Activated naive CD4-positive, alpha-beta T cell treated with anti-CD3 and anti-CD28 coated beads for 36 hours (primary cell): ENCODE measurements at places on chromosomes 5 and 9. TPM values are rescaled to one million over a fixed set of nuclear protein-coding genes. Genes with fewer than 3 reads are reported as not detected.

DNA sequence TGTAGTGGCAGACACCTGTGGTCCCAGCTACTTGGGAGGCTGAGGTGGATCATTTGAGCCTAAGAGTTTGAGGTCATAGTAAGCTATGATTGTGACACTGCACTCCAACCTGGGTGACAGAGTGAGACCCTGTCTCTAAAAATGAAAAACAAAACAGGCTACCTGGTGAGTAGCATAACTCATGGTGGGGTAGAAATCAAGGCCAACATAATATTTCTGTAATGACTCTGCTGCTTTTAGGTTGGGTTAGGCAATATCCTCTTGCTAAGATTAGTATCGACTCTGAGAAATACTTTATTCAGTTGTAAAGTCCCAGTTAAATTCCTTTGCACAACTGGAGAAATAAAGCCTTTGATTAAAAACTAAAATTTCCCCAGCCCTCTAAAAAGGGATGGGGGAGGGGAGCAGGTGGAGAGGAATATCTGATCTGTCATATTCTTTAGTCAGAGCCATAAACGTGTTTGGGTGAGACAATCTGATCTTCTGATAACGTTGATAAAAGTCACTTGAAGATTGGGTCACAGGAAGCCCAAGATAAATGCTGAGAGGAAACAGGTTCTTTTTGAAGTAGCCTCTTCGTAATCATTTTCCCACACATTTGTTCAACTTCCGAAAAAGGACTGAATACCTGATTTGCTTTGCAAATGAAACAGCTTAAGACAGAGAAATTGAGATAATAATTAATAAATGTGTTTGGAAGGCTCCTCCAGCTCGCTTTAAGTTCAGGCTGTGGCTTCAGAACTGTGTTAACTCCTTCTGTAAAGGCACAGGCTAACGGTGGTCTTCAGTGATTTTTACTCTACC is 14.9 kb downstream of the IL4 start:
- H3K4me3 ChIP-seq, result no peak overlapping the region
- H3K36me3 ChIP-seq, result no peaks in the 10 kb centered on the region
- peak; percentile 69 for DNase-seq
- peaks cover 27% of the 10 kb centered on the region for H3K4me1 ChIP-seq
- H3K27me3 ChIP-seq, result no peaks in the 10 kb centered on the region

DNA sequence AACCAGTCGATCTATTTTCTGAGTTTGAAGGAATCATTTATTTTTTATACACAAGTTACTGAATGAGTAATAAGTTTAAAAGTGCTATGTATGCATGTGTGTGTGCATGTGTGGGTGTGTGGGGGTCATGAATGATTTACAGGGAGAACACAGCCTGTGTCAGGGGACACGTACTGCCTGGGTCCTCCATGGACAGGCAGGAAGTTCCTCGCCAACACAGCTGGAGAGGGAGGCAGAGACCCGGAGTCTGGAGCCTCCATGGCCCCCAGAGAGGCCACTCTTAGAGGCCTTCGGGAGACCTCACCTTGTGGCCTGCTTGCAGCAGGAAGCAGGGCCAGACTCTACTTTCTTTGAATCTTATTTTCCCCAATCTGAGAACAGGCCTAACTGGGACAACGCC is 144.7 kb downstream of the GABBR2 start:
- no peaks in the 10 kb centered on the region for H3K27me3 ChIP-seq

- H3K4me1 ChIP-seq, result peaks cover 50% of the 10 kb centered on the region
- no peak overlapping the region for H3K4me3 ChIP-seq
- H3K27ac ChIP-seq, result peak overlapping the region; percentile 57
- DNase-seq, result no peak
These were observed 77.9 kb upstream of the RPS23 start for GRCh38 chr5:82356021-82356420.

- no peaks in the 10 kb centered on the region for H3K27me3 ChIP-seq
- no peak for DNase-seq
- peak overlapping the region; percentile 96 for H3K27ac ChIP-seq
- no peaks in the 10 kb centered on the region for H3K36me3 ChIP-seq
- peak overlapping the region; percentile 62 for H3K4me3 ChIP-seq
These were observed 32.7 kb upstream of the ABCA1 start for GRCh38 chr9:104960662-104961061.

DNA sequence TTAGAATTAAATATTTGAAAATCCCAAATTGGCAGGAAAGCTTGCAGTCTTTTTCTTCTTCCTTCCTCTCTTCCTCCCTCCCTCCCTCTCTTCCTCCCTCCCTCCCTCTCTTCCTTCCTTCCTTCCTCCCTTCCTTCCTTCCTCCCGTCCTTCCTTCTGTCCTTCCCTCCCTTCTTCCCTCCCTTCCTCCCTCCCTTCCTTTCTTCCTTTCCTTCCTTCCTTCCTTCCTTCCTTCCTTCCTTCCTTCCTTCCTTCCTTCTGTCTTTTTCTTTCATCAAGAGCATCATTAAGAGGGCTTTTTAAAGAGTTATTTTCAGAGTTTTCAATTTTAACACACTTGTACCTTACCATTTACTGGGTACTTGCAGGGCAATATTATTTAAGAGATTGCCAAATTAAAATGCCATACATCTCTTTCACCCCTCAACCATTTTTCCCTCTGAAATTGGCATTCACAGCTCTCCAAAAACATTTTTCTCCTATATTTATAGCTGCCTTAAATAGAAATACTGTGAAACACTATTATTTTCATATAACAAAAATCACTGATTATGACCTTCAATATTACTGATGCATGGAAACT is 99.2 kb upstream of the C6 start:
- H3K27ac ChIP-seq, result no peak overlapping the region
- no peaks in the 10 kb centered on the region for H3K36me3 ChIP-seq
- no peaks in the 10 kb centered on the region for H3K27me3 ChIP-seq
- DNase-seq, result no peak
- H3K4me3 ChIP-seq, result no peak overlapping the region
- H3K4me1 ChIP-seq, result no peaks in the 10 kb centered on the region

DNA sequence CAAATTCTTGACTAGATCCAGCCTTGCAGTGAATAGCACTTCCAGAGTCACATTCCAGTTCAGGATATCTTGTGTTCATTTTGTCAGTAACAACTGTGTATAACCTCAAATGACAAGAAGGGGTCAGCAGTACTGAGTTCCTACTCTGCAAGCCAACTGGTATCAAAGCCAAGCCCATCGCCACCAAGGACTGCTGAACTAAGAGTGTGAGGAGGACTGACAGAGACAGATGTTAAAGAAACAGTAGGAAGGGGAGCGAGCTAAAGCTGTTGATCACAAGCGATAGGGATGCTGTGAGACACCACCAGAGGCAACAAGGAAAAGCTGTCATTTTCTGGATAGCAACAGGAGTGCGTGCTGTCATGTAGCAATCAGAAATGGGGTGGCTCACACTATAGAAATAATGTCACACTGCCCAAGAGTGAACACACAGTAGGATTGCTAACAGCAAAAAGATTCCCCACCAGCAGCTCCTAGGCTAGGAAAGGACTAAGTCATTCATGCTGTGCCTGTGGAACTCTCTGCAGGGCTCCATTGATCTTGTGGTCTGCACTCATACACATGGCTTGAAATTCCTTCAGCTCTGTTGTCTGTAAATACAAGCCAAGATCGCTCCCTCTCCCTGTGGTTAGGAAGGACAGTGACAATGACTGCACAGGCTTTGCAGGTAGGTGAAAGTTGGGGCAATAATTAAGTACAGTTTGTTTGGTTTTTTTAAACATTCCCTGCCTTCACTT is 658.6 kb downstream of the NR2F1-AS1 start:
- H3K4me3 ChIP-seq, result no peak overlapping the region
- DNase-seq, result no peak
- H3K27ac ChIP-seq, result no peak overlapping the region
- H3K4me1 ChIP-seq, result no peaks in the 10 kb centered on the region
- H3K27me3 ChIP-seq, result no peaks in the 10 kb centered on the region

DNA sequence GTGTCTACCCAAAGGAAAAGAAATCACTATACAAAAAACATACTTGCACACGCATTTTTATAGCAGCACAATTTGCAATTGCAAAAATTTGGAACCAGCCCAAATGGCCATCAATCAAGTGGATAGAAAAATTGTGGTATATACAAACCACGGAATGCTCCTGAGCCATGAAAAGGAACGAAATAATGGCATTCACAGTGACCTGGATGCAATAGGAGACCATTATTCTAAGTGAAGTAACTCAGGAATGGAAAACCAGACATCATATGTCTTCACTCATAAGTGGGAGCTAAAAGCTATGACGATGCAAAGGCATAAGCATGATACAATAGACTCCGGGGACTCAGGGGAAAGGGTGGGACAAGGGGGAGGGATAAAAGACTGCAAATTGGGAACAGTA is 78.4 kb downstream of the ENC1 start:
- H3K27me3 ChIP-seq, result peaks cover 5% of the 10 kb centered on the region
- H3K27ac ChIP-seq, result no peak overlapping the region
- no peak overlapping the region for H3K4me3 ChIP-seq
- no peaks in the 10 kb centered on the region for H3K36me3 ChIP-seq
- no peaks in the 10 kb centered on the region for H3K4me1 ChIP-seq

- no peaks in the 10 kb centered on the region for H3K4me1 ChIP-seq
- DNase-seq, result no peak
- H3K4me3 ChIP-seq, result no peak overlapping the region
These were observed 271.6 kb downstream of the PLK2 start for GRCh38 chr5:58188262-58188651.

DNA sequence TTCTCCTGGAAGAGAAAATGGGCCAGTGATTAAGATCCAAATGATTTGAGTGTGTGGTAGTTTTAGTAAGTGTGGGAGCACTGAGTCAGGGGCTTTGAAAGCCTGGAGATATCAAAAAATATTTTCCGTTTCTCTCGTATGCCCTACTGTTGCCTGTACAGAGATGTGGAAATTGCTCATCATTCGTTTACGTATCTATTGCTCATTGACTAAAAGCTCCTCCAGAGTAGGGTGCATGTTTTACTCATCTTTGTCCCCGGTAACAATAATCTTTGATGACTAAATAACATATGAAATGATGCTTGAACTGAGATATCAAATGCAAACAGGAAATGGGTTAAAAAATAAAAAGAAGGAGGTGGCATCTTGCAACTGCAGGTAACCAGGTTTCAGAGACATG is 114.2 kb upstream of the FST start:
- peaks cover 11% of the 10 kb centered on the region for H3K27me3 ChIP-seq
- DNase-seq, result no peak
- H3K4me1 ChIP-seq, result peaks cover 4% of the 10 kb centered on the region
- H3K4me3 ChIP-seq, result no peak overlapping the region

DNA sequence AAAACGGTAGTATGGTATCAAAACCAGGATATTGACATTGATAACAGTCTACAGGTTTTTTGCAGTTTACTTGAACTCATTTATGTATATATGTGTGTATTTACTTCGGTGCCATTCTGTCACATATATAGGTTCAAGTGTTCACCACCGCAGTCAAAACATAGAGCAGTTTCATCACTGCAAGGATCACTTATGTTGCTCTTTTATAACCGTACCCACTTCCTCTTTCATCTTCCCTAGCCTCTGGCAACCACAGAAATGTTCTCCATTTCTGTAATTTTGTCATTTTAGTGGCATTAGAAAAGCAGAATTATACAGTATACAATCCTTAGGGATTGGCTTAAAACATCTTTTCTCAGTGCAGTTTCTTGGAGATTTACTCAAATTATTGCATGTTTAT is 90.3 kb downstream of the SH3GL2 start:
- H3K36me3 ChIP-seq, result no peaks in the 10 kb centered on the region
- H3K27me3 ChIP-seq, result no peaks in the 10 kb centered on the region
- H3K4me3 ChIP-seq, result no peak overlapping the region
- no peak overlapping the region for H3K27ac ChIP-seq
- H3K4me1 ChIP-seq, result no peaks in the 10 kb centered on the region
- no peak for DNase-seq

DNA sequence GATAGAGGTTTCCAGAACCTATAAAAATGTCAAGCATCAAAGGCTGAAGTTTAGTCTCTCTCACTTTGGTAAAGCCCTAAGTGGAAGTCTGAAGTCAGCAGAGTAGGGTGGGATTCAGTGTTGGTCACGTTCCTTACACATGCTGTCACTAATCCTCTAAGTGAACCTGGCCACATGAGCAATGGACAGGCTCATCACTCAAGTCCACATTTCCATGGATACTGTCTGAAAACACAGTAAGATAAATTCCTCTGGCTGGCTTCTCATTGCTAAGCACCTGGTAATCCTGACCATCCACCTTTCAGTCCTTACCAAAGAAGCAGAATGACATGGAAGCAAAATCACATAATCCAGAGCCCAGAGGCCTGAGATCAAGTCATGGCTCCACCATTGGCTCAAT is 43.8 kb downstream of the GNA14 start:
- H3K27me3 ChIP-seq, result peaks cover 6% of the 10 kb centered on the region
- H3K4me3 ChIP-seq, result no peak overlapping the region
- DNase-seq, result no peak
- H3K27ac ChIP-seq, result no peak overlapping the region

- H3K27ac ChIP-seq, result no peak overlapping the region
- no peak overlapping the region for H3K4me3 ChIP-seq
- peaks cover 4% of the 10 kb centered on the region for H3K4me1 ChIP-seq
- DNase-seq, result no peak
These were observed 27.8 kb upstream of the SLC6A19 start for GRCh38 chr5:1173485-1174070.

- H3K27me3 ChIP-seq, result peaks cover 4% of the 10 kb centered on the region
- H3K27ac ChIP-seq, result no peak overlapping the region
- no peak for DNase-seq
- no peaks in the 10 kb centered on the region for H3K4me1 ChIP-seq
- H3K4me3 ChIP-seq, result no peak overlapping the region
- no peaks in the 10 kb centered on the region for H3K36me3 ChIP-seq
These were observed 61.9 kb upstream of the ELL2 start for GRCh38 chr5:96023518-96023917.

- peaks cover 9% of the 10 kb centered on the region for H3K4me1 ChIP-seq
- H3K36me3 ChIP-seq, result no peaks in the 10 kb centered on the region
- H3K4me3 ChIP-seq, result no peak overlapping the region
- peaks cover 60% of the 10 kb centered on the region for H3K27me3 ChIP-seq
These were observed 1.9 kb downstream of the SLC2A8 start for GRCh38 chr9:127398715-127399400.

GRCh38 chr5:80082731-80083100 is 47.6 kb downstream of the THBS4 start:
- H3K27ac ChIP-seq, result no peak overlapping the region
- no peaks in the 10 kb centered on the region for H3K27me3 ChIP-seq
- DNase-seq, result peak; percentile 75
- H3K4me3 ChIP-seq, result peak overlapping the region; percentile 56
- no peaks in the 10 kb centered on the region for H3K36me3 ChIP-seq

DNA sequence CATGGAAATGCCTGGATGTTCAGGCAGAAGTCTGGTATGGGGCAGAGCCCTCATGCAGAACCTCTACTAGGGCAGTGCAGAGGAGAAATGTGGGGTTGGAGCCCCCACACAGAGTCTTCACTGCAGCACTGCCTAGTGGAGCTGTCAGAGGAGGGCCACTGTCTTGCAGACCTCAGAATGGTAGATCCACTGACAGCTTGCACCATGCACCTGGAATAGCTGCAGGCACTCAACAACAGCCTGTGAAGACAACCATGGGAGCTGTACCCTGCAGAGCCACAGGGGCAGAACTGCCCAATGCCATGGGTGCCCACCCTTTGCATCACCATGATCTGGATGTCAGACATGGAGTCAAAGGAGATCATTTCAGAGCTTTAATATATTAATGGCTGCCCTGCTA is 36.9 kb downstream of the TRIP13 start:
- no peak overlapping the region for H3K27ac ChIP-seq
- DNase-seq, result no peak
- H3K4me1 ChIP-seq, result peaks cover 15% of the 10 kb centered on the region

MYORG gene
- total RNA-seq, result 1.1 TPM

PCSK1 gene
- total RNA-seq, result not detected

PAEP gene
- not detected for total RNA-seq

CCNG1 gene
- total RNA-seq, result 227 TPM
